SK-MEL-5 (cell line): ENCODE measurements at places on chromosomes 1 and 21.

DNA sequence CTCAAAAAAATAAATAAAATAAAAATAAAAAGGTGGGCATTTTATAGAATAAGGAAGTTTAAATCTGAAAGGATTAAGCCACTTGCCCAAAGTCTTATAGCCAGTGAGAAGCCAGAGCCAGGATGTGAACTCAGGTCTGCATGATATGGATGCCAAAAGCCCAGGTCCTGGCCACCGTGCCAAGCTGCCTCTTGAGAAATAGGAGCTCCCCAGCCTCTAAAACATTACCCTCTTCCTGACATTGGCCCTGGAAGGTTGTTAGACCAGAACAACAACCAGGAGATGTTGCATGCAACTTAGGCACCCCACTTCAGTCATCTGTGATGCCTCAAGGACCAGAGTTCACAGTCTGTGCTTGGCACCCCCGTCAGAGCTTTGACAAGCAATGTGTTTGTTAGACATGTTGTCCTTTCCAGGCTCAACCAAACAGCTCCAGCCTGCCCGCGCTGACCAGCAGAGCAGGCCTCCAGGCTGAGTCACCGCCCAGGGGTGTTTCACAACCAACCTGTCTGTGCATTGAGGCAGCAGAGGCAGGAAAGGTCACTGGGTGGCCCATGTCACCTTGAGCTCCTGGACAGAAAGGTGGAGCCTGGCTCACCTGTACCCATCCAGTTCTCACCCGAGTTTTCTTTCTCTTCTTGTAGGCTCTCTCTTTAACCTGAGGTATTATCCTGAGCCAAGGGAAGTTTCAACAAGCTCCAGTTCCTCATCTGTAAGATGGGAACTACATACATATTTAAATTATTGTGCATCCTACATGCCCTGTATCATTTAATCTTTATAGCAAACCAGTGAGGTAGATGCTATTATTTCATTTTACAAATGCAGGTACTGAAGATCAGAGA is 14.9 kb upstream of the MED18 start:
- peak; percentile 33 for DNase-seq

- DNase-seq: no peak
Observed at GRCh38 chr1:34303218-34303617, 126.5 kb downstream of the C1orf94 start.

GRCh38 chr1:169785267-169785666 is 9.4 kb downstream of the METTL18 start:
- no peak for DNase-seq

DNA sequence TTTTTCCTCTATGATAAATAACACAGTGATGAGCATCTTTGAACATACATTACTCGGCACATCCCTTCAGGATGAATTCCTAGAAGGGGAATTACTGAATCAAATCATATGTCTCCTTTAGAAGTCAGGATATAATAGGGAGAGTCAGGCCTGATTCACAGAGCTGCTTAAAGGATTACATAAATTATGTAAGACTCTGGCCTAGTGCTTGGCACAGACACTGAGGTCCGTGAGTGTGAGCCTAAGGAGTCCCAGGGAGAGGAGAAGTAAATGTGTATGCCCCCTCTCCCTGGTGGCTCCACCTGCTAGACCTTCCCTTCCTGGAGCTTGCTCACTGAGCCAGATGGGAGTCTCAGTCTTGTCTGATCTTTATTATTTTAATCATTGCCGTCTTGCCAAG is 8.6 kb upstream of the FOXE3 start:
- DNase-seq: no peak

DNA sequence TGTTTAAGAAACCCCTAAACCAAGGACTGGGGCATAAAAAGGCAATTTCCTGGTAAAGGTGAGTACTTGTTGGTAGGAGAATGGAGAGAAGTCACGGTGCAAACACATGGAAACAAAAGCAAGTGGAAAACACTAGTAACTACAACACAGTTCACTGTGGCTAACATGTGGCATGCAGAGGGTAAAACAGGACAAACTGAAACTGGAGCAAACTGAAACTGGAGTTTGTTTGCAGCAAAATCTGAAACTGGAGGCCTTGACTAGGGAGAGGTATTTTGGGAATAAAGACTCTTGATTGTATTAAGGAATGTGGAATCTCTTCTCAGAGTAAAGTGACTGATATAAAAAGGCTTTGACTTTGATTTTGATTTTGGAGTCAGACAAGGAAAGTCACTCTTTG is 376.3 kb upstream of the PRMT6 start:
- DNase-seq: no peak

DNA sequence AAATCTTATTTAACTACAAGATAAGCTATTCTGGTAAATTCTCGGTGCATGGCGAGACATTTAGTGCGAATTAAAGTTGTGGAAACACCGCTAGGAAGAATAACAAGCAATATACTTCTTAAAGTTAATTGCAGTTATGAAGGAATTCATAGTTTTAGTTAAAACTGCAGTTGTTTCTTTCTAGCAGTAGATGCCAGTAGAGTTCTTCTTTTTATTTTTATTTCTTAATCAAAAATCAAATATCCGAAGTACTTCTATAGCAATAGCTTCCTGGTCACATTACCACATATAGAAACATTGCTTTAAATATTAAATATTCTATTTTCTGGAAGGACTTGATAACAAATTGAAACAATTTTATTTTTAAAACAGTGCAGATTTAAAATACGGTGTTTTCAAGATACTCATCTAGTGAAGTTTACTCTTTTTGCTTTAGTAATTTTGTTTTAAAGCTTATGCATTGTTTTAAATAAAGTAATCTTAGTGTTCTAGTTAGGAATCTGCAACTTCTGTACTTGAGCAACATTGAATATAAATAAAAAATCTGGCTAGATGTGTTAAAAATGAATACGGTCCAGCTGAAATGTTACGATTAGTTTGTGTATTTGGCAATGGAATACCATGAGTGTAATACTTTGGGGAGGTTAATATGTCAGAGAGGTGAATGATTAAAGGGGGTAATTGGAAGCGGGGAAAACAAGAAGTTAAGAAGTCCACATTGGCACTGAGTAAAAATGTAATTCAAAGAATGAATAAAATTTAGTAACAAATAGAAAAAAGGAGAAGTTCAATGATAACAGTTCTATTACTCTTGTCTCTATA is 2.7 kb upstream of the PRKACB start:
- DNase-seq: peak; percentile 26
